ENCODE measurements at places on chromosomes 5 and 9. TPM values are rescaled to one million over a fixed set of nuclear protein-coding genes. Genes with fewer than 3 reads are reported as not detected.

Gene PCDHB9
- 5.1 TPM for total RNA-seq

Gene MARCHF11
- total RNA-seq, result not detected

Gene SHROOM1
- total RNA-seq, result 2.5 TPM

Gene BHMT2
- not detected for total RNA-seq

Gene RBM18
- total RNA-seq, result 29.4 TPM

Gene GFI1B
- 0.53 TPM for total RNA-seq

Gene ADAMTSL2
- 3.3 TPM for total RNA-seq

Gene CPLANE1
- 34.2 TPM for total RNA-seq

Gene LIX1
- 0.04 TPM for total RNA-seq

Gene CTXN3
- total RNA-seq, result not detected

Gene CACFD1
- 13.6 TPM for total RNA-seq

Gene RASGEF1C
- not detected for total RNA-seq
